Stomach (tissue), 19 donors: ENCODE measurements at places on chromosomes 7 and 10.

- DNase-seq, result peak; percentile 47
These were observed 527 bp downstream of the AKR1B1 start for GRCh38 chr7:134458341-134458805.

- no peak for DNase-seq
These were observed 98.3 kb upstream of the C7orf33 start for GRCh38 chr7:148492157-148492860.

DNA sequence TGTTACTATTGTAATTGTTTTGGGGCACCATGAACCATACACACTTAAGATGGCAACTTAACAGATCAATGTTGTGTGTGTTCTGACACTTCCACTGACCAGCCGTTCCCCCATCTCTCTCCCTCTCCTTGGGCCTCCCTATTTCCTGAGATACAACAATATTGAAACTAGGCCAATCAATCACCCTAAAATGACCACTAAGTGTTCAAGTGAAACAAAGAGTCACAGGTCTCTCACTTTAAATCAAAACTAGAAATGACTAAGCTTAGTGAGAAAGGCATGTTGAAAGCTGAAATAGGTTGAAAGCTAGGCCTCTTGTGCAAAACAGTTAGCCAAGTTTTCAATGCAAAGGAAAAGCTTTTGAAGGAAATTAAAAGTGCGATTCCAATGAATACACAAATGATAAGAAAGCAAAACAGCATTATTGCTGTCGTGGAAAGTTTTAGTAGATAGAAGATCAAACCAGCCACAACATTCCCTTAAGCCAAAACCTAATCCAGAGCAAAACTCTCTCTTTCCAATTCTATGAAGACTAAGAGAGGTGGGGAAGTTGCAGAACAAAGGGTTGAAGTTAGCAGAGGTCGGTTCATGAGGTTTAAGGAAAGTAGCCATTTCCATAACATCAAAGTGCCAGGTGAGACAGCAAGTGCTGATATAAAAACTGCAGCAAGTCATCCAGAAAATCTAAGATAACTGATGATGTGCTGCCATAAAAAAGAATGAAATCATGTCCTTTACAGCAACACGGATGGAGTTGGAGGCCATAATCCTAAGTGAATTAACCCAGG is 90.6 kb downstream of the MTPN start:
- DNase-seq, result no peak

DNA sequence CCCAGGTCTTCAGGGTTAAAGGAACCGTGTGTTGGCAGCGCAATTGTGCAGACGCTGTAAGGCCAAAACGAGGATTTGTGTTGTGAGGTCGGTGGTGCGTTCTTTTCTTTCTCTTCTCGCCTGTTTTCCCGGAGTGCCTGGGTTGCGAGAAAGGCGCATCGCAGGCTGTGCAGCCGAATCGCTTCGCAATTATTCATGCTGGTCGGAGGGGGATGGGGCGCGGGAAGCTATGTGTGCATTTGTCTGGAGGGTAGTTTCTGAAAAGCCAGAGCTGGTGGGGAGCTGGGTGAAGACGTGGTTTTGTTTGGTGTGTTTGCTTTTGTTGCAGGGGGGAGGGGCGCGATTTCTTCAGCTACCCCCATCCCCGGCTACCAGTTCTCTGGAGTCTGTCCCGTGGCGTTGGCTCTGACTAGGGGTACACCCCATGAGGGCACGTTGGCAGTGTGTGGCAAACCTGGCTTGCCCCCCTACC is 2.1 kb downstream of the MXI1 start:
- DNase-seq, result no peak

DNA sequence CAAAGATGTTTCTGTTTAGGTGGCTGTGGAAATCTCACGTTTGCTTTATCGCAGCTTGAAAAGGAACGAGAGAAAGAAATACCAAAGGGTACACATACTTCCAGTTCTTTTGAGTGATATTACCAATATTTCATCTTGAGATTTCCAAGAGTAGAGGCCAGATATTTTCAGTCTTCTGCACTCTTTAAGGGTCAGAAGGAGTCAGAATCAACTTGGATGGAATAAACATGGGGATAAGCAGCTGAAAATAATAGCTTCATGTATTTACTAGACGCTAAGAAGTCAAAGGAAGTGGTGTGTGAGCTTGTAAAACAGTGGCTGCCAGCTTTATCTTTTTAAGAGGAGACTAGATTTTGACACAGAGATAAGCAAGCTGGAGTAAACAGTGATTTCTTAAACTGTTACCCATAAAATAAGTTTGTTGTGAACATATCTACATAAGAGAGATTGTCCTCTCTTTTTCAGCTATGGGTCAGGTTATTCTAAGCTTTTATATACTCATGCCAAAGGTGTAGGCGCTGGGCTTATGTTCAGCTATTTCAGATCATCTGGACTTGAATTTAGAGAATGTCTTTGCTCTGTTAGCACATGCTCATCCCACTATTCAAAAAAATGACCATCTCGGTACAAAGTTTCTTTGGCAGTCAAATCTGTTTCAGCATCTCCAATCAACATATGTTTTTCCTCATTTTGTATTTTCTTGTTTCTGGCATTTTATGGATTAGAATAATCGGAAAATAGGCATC is 170.8 kb upstream of the TCF7L2 start:
- no peak for DNase-seq

DNA sequence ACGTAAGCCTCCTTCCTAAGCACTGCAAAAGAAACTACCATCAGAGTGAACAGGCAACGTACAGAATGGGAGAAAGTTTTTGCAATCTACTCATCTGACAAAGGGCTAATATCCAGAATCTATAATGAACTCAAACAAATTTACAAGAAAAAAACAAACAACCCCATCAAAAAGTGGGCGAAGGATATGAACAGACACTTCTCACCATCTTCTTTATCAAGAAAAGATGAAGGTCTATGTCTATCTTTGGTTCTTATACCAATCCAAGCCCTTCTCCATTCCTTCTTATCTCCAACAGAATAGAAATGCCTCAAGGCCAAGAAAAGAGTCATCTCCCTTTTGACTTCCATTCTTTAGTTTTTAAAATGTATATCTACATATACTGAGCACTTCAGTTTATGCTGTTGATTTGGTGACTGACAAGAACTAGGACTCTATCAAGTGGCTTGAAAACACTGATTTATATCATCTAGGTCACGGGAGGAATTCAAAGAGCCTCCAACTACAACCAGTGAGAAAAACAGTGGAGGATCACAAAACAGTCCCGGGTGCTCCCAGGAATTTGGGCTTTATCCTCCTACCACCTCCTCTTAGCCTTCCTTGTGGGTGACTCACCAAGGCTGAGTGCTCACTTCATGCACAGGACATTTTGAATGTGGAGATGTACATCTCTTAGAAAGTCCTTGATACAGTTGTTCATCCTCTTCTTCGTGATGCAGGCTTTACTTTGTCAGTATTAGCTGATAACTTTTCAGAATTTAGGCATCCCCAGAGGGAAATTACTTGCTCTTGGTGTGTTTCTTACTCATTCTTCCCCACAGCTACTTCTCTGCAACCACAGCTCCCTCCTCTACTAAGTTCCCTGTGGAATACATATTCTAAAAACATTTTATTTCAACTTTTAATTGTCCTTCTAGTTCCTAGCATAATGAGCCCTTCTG is 15.4 kb downstream of the TAS2R41 start:
- DNase-seq, result no peak

DNA sequence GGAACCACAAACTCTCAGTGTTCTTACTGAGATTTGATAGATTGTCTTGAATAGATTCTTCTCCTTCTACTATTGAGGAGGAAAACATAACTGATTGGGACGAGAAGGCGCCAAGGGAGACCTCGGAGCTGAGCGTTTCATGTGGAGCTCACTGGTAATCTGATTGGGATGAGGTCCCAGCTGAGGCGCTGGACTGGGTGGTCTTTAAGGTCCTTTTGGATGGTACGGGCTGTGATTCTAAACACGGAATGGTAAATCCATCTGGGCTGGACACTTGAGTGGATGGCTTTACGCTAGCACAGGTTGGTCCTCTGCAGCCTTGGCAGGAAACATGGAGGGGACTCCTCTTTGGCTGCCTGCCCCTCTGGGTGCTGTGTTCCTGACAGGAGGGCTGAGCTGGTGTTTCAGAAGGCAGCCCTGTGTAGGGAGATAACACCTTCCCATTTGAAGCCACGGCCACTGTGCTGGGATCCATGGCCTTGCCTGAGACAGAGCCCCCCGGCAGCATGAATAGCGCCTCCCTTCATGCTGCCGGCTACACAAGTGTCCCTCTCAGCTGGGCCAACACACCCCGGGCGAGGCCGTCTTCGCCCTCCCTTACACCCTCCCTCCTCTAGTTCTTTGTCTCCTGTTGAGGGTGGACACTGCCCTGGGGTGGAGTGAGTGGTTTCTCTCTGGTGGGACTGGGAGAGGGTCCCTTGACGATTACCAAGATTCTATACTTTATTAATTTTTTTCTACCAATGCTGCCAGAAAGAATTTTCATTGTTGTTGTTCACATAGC is 203.2 kb upstream of the SHH start:
- peak; percentile 15 for DNase-seq

DNA sequence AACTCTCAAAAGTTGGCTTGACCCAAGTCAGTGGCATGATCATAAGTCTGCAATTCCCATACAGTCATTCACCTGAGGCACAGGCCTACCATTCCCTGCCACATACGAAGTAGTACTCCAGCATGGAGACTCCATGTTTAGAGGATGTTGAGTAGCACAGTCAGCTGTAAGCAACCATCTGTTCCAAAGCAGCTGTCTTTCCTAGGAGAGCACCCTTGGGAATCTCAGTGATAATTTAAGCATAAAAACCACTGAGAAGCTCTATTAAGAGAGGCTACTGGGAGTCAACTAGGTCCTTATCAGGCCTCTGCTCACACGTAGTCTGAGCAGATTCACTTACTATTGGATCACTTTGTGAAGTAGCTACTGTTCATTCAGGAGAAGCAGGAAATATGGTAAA is 61.6 kb upstream of the UNC5B start:
- no peak for DNase-seq

- peak; percentile 82 for DNase-seq
These were observed 1.9 kb downstream of the INA start for GRCh38 chr10:103278862-103279298.

GRCh38 chr10:48464871-48465736 is 139.8 kb downstream of the ARHGAP22 start:
- DNase-seq, result peak; percentile 17

- DNase-seq, result no peak
These were observed 118.6 kb upstream of the BTBD16 start for GRCh38 chr10:122152544-122152943.

GRCh38 chr7:131504157-131504899 is 52.1 kb downstream of the PODXL start:
- no peak for DNase-seq

DNA sequence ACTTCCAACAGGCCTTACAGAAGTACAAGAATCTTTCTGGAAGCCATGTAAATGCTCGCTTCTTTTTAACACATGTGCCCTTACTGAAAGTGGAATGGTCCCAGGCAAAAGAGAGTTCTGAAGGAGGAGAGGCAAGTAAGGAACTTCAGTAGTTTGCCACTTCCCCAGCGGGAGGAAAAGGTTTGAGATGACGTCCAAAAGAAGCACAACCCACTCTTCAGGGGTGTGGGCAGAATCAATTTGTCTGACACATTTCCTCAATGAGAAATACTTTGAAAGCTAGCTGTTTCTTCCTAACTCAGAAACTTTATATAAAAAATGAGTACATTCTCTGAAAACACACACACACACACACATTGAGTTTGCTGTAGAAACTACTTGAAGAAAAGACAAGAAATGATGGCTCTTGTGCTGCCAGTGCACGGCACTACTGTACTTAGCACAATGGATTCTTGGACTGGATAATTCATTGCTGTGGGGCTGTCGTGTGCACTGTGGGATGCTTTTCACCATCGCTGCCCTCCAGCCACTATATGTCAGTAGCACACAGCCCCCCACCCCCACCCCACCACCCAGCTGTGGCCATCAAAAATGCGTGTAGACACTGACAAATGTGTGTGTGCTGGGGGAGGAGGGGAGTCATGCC is 183.0 kb downstream of the SRPK2 start:
- DNase-seq, result no peak

DNA sequence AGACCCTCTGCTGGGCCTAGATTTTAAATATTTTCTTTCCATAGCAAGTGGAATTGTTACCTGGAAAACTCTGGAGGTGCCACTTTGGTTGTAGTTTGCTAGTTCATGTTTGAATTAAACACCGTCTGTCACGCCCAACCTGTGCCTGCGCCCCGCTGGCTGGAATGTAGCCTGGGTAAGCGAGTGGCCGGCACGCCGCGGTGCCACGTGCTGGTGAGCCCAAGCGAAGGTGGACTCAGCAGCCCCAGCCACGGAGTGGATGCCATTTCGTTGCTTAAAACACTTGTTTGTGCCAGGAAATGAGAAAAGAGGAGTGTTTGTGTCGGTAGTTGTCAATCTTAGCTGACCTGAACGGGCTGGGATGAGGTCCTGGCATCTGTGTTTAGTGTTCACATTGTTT is 2.7 kb downstream of the GET4 start:
- no peak for DNase-seq

GRCh38 chr7:98805956-98806838 is 63.6 kb downstream of the TMEM130 start:
- no peak for DNase-seq

- DNase-seq, result no peak
These were observed 794.5 kb upstream of the CELF2 start for GRCh38 chr10:10223131-10223530.

- DNase-seq, result peak; percentile 26
These were observed 47.9 kb upstream of the PLCE1 start for GRCh38 chr10:93945819-93946218.

DNA sequence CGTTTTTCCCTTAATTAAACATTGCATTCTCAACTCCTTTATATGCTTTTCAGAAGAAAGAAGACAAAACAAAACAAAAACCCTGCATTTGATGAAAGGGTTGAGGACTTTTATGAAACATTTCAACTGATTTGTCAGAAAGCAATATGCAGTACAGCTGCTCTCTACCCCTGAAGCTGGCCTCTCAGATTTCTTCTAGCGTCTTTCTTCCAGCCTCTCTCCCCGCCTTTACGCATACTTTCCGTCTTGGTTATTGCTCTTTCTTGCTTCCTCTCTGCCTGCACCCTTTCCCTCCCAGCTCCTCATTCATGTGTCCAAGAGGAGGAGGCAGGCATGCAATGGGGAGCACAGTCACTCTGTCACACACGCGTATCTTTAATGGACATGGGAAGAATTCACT is 91.0 kb upstream of the COL1A2 start:
- DNase-seq, result peak; percentile 90

DNA sequence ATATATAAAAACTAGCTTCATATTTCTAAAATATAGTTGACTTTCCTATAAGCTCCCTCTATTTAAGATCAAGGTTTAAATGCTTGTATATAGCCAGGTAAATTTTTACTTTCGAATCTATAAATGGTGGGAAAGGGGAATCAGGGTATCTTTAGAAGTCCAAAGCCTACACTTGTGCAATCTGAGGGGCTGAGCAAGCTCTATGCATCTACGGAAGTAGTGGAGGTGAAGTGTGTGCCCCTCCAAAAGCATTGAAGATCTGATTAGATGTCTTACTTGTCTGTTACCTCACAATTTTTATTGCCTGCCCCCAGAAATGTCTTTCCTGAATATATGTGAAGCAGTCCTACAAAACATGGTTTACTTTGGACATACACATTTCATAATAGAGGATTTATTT is 1.6 kb downstream of the AKAP9 start:
- peak; percentile 8 for DNase-seq

GRCh38 chr7:79293655-79294142 is 159.8 kb downstream of the MAGI2 start:
- DNase-seq, result peak; percentile 67

GRCh38 chr7:147332988-147333387 is 1216.4 kb downstream of the CNTNAP2 start:
- no peak for DNase-seq
